ENCODE measurements at places on chromosomes 3 and 15. TPM values are rescaled to one million over a fixed set of nuclear protein-coding genes. Genes with fewer than 3 reads are reported as not detected.

The GCHFR gene
- total RNA-seq: 3.7 TPM

The KY gene
- total RNA-seq: not detected

The RFT1 gene
- total RNA-seq: 13.5 TPM

The CASR gene
- not detected for total RNA-seq

The PP2D1 gene
- total RNA-seq: not detected

The LYZL4 gene
- total RNA-seq: not detected

The PRKCD gene
- total RNA-seq: 12.1 TPM

DNA sequence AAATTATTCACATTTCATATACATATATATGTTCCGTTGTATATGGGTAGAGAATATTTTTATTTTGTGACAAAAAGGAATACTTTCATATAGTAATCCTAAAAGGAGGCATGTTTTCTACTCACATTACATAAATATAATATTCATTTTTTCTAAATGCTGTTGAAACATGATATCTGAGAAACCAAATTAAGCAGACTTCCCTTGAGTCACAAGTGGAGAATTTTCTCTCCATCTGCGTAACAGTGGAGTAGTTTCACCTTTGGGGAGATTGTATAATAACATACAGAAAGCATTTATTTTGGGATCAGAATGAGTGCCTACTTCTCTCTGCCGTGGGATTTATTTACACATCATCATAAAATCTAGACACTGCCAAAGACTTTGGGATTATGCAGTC, 849.8 kb downstream of the NSUN3 start:
- DNase-seq: no peak

DNA sequence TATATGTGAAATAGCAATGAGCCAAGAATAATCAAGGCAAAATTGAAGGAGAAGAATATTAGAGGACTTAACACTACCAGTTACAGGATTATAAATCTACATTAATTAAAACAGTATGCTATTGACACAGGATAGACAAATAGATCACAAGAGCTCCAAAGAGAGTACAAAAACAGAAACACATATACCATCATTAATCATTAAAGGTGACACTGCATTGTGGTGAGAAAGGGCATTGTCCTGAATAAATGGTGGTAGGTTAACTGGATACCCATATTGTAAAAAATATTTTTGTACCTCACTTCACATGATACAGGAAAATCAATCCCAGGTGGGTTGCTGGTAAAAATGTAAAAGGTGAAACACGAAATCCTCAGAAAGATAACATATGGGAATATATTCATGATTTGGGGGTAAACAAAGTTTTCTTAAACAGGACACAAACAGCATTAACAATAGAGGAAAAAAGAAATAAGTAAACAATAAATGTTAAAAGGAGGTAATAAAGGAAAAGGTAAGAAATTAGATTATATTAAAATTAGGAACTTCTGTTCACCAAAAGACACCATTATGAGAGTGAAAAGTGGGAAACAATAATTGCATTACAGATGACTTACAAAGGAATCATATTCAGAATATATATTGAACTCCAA, 145.2 kb downstream of the THRB start:
- no peak for DNase-seq

GRCh38 chr3:135238871-135239614, 444.0 kb downstream of the EPHB1 start:
- no peak for DNase-seq

DNA sequence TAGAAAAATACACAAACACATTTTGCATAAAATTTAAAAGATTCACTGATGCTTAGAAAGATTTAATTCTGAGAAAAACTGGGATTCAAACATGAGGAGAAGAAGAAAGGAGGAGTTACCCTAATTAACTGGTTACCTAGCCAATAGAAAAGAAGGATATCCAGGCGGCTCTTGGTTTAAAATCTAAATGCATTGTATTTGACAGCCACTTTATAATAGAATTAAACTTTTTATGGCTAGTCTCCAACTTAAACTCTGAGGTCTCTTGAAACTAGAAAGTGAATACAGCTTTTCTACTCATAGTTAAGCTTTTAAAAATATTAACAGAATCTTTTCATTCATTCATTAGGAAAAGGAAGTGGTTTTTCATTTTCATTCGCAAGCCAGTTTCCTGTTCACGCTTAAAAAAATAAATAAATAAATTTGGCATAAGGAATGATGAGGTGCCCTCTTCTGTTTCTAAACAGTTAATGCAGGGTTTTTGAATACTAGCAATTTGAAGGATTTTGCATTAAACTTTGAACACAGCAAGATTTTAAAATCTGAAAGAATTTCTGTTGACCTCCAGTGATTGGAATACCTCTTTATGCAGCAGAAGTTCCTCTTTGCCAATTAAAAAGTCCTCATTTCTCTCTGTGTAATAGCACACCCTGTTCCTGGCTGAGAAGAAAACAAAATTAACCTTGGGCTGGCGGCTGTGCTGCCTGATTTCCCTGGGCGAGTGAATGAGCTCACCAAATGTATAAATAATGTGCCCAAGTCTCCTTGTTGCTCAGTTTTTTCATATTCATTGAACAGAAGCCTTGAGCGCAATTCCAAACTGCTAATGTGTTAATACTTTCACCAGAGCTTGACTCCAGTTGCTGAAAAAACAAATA, 105.1 kb downstream of the ZMAT3 start:
- DNase-seq: peak; percentile 31

DNA sequence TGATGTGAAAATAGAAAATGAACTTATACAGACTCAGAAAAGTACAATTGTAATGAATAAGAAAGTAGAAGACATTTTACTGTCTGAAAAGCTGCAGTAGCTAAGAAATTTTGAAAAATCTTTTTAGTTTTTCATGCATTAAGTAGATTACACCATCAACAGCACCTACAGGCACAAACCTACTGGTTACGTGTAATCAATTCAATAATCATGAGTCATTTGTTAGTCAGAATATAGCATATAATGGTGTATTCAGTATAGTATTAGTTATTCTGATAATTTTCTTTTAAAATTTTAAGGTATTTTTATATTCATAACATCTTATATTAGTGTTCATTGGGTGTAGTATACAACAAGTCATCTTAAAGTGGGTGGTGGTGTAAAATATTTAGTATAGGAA, 550.5 kb upstream of the GBE1 start:
- DNase-seq: no peak

GRCh38 chr15:66721501-66721937, 19.5 kb downstream of the SMAD6 start:
- no peak for DNase-seq

GRCh38 chr15:77568014-77568972, 64.4 kb downstream of the LINGO1 start:
- DNase-seq: no peak

GRCh38 chr3:128707928-128708494, 18.0 kb upstream of the RAB7A start:
- no peak for DNase-seq

DNA sequence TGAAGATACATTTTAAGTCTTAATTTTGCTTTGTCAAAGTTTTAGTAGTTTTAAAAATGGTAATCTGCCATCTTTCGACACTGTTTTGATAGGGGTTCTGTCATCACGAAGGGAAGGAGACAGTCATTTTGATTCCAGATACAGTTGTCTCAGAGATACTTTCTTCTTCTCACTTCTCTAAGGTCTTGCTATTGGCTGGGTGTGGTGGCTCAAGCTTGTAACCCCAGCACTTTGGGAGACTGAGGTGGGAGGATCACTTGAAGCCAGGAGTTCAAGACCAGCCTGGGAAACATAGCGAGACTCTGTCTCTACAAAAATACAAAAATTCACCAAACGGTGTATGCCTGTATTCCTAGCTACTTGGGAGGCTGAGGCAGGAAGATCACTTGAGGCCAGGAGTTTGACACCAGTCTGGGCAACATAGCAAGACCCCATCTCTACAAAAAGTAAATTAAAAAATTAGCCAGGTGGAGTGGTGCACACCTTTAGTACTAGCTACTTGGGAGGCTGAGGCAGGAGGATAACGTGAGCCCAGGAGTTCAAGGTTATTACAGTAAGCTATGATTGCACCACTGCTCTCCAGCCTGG, 3.3 kb downstream of the RAB8B start:
- DNase-seq: no peak

GRCh38 chr3:182399978-182400737, 393.1 kb upstream of the ATP11B start:
- no peak for DNase-seq

DNA sequence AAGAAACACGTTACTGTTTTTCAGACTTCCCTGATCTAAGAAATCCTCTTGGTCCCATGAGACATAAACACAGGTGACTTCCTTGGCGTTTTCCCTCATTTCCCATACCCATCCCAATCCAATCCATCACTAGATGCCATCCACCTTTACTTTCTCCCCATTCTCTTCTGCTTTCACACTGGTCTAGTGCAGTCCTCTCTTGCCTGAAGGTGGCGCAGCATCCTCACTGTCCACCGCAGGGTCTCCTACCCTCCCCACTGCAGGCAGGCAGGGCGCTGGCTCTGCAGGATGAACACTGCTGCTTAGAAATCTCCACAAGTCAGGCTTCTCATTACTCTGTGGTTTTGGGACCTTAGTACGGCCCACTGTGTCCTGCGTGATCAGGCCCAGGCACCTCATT, 58.2 kb downstream of the RAB7A start:
- no peak for DNase-seq

DNA sequence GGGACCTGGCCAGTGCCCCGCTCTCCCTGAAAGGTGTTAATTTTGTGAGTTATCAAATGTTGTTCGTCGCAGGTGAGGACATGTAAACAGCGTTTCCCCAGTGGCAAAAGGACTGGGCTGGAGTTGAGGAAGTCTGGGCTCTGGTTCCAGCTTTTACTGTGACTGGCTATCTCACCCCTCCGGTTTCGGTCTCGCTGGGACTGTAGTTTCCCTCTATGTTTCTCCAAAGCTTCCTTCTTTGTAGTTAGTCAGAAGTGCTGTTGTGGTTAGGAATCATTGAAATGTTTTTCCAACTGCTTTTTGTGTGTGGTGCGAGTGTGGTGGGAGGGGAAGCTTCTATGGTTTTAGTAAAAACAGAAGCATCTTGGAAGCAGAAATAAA, 990 bp upstream of the CLDN1 start:
- DNase-seq: no peak

DNA sequence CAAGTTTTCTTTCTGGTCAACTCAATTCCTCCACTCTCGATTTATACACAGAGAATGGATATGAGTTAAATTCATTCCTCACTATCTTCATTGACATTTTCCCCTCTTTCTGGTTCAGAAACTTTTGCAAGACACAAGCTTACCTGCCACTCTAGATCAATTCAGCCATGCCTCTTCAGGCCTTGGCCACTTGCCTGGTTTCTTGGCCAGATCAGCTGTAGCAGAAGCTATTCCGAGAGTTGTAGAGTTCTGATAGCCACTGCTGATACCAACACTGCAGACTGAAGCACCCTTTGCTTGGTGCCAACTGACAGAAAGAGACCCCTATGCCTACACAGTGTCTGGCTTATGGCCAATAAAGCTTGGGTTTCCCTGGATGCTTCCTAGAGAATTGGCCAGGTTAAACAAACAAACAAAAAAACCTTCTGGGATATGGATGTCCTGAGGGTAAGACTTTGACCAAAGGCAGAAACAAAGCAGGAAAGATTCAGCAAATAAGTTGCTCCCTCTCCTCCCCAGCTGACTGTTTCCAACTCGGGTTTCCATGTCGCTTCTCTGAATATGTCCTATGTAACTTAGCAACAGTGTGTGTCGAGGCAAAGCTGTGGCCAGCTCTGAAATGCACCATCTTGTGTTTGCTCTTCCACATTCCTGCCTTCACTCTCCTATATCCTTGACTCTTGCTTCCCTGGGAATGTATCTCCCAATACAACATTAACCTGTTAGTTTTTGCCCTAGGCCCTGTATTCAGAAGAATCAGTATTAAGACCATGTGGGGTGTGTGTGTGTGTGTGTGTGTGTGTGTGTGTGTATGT, 521.6 kb downstream of the EPHA3 start:
- no peak for DNase-seq

DNA sequence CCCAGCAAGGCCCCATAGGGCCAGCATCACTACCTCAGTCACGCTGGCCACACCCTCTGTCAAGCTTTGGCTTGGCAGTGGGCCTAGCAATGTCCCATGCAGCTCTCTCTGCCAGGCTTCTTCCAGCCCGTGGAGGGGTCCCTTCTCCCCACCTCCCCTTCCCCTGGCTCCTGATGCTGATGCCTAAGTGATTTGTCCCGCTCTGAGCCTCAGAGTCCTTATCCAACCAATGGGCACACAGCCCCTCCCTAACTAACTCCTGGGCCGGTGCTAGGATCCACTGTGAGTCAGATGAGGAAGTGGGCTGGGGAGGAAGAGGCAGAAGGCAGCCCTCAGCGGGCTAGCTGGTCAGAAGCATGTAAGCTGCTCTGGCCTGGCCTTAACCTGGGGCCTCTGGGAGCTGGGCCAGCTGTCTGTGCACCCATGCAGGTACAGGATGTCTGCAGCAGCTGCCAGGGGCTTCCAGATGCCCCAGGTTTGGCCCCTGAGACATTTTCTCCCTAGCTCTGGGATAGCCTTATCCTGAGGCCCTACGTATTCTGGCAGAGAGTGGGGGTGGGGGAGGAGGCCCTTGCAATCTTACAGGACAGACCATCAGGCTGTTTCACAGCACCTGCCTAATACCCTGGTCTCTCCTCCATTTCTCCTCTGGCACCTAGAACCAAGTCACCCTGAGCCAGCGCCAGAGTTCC, 740 bp upstream of the ZBTB47 start:
- peak; percentile 31 for DNase-seq

DNA sequence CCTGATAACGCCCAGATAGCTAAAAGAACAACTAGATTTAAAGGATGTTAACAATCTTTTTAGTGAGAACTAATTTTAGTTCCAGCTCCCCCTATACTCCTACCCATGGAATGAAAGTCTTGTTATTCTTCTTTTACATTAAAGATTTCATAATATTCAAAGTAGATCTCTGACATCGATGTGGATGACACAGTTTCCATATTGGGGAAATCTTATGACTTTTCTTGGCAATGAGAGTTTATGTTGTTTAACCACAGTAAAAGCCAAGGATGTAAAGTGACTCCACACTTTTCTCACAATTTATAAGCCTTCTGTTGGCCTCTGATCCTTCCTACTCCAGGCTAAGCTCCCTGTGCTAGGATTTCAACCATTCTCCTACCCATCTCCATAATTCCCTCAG, 332.6 kb upstream of the KCNMB2 start:
- DNase-seq: no peak
